NCI-H524 treated with DMSO at 0.1 percent for 48 hours (cell line): ENCODE measurements at places on chromosomes 1 and 21.

DNA sequence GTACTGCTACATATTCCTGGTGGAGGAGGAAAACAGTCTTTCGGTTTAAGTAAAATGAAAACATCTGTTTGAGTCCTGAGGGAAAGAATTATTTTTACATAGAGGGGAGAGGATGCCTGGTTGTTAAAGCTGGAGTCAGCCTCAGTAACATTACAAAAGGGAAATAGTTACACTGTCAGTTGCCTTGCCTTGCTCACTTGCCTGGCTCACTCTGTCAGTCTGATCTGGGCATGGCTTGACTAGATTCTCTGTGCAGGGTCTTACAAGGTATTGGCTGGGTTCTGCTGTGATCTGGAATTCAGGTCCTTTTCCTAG is 8.4 kb upstream of the UBE2U start:
- DNase-seq, result no peak

- no peak for DNase-seq
Measured at GRCh38 chr1:237074371-237075117, 32.6 kb downstream of the RYR2 start.

- DNase-seq, result no peak
Measured at GRCh38 chr1:119623193-119623515, 24.9 kb downstream of the ZNF697 start.

DNA sequence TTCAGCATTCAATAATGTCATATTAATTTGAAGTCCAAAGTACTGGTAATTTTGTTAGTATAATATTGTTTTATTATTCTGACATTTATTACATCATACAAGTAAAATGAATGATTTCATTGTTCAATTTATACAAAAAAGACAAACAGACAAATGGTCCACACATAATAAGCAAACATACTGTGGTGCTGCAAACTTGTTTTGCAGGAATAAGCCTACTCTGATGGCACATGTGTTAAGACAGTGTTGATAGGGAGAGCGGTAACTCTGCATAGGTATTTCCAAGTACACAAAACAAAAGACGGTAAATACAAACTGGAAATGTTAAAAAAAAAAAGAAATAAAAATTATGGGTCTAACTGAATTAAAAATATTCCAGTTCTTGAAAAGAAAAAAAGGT is 59.7 kb upstream of the DPYD start:
- no peak for DNase-seq

GRCh38 chr1:22071511-22071910 is 19.0 kb downstream of the CDC42 start:
- DNase-seq, result no peak

GRCh38 chr1:234681990-234682389 is 72.0 kb upstream of the IRF2BP2 start:
- DNase-seq, result no peak

DNA sequence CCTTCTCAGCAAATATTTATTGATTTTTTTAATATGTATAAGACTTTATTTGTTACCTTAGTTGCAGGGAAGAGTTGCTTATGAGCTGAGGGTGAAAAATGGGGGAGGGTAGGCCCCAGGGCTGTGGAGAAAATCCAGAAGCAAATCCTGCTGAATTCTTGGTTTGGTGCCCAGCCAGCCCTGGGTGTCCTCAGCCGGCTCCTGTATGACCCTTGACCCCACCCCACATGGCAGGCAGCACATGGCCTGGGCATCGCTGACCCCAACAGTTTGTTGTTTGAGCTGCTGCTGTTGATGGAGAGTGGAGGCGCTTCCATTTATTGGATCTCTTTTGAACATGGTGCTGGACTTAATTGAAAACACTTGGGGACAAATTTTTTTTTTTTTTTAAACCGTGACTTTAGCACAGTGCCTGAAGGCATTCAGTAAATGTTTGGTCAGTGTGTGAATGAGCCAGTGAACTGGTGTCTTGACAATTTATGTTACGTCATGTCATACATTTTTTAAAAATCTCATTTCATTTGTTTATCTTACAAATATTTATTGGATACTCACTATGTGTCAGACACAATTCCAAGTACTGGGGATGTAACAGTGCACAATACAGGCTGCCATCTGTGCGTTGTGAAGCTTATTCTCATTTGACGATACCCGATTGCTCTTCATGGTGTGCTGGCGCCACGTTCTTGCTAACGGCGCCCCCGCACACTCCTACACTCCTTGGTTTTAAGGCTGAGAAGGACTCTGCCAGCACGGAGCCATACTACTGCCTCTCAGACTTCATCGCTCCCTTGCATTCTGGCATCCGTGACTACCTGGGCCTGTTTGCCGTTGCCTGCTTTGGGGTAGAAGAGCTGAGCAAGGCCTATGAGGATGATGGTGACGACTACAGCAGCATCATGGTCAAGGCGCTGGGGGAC is 98.8 kb downstream of the MTR start:
- DNase-seq, result no peak

GRCh38 chr1:179930867-179931266 is 23.7 kb upstream of the CEP350 start:
- DNase-seq, result no peak

GRCh38 chr1:153698923-153699714 is 20.6 kb downstream of the NPR1 start:
- DNase-seq, result no peak

DNA sequence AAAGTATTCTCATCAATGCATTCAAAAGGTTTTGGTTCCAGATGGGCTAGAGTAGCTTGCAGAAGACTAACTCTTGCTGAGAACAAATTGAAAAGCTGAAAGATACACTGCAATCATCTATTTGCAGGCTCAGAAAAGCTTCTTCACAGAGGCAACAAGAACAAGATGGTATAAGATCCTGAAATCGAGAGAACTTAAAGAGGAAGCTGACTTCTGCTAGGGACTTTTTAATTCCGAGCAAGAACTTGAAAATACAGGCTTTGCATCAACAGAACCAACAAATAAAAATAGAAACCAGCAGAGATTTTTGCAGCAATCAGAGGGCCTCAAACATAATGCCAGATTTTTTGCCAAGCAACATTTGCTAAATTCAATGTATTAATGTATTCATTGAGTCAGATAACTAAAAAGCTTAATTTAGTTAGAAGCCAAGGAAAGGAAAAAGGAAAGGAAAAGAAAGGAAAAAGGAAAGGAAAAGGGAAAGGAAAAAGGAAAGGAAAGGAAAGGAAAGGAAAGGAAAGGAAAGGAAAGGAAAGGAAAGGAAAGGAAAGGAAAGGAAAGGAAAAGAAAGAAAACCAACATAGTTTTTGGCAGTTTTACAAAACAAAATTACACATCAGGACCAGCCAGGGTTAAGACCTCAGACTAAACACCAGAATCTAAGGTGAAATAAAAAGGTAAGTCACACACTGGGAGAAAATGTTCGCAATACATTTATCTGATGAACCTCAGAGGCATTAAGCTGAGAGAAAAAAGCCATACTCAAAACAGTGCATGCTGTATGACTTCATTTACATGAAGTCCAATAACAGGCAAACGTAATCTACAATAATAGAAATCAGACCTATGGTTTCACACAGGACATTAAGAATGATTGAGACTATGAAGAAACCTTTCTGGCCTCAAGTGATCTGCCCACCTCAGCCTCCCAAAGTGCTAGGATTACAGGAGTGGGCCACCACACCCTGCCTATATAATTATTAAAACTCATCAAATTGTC is 42.6 kb downstream of the FAF1 start:
- no peak for DNase-seq

DNA sequence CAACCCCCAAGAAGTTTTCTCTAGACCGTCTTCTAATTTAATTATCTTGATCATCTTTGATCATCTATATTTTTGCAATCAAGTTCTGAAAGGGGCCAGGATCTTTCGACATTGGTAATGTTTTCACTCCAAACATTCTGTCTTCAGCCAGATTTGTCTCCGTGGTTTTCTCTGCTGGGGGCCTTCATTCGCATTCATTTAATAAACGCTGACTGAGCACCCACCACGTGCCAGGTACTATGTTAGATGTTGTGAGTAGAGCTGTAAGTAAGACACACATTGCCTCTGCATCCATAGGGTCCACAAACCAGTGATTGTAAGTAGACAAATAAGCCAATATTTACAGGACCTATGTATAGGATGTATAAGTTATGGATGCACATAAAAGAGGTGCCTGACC is 134.5 kb upstream of the MROH9 start:
- DNase-seq, result no peak

GRCh38 chr1:6859415-6860343 is 74.4 kb downstream of the CAMTA1 start:
- no peak for DNase-seq

DNA sequence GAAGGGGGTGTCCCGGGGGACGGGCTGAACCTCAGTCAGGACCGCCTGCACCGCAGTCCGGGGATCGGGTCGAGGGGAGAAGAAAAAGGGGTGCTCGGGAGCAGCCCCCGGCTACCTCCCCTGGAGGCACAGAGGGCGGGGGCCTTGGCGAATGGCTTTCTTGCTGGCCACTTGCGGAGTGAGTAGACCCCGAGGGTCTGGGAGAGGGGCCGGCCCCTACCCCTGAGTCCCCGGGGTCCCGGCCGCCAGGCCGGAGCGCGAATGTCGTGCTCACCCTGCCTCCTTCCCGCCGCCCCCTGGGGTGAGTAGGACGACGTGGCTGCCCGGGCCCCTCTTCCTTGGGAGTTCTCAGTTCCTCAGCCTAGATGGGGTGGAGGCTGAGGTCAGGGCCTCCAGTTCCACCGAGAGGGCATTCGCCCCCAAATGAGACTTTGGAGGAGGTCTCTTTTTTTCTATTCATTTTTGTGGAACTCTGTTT is 113.0 kb downstream of the OSBPL9 start:
- DNase-seq, result no peak

DNA sequence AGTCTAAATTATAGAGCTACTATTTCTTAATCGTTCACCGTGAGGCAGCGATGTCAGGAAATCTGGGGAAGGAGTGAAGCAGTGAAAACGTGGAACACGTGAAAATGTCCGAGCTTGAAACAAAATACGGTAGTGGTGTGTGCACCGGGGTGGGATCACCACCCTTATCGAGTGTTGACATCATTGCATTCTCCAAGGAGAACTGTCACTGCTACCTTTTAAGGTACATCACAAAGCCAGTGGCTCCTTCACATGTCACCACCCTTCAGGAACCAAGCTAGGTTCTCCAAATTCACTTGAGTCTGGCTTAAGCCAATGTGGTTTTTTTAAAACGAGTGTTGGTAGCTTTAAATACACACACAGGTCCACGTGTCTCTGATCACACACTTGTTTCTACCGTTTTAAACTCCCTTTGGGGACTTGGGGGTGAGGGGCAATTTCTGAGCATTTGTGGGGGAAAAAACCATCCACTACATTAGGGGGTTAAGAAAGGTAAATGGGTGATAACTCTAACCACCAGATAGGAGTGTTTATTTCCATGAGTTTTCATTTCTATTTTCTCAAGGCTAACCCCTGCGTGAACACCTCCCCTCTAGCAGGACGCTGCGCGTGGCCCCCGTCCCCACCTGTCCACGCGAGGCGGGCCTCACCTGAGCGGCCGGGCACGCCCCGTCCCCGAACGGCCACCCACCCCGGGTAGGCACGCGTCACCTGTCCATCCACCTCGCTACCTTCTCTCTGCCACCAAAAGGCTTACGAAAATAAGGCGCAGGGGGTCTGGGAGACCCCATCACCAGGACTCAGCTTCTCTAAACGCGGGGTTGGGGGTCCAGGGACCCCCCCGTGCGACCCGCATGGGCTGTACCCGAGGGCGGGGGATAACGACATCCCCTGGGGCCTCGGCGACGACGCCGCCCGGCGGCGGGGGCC is 978 bp downstream of the PRDM15 start:
- no peak for DNase-seq

DNA sequence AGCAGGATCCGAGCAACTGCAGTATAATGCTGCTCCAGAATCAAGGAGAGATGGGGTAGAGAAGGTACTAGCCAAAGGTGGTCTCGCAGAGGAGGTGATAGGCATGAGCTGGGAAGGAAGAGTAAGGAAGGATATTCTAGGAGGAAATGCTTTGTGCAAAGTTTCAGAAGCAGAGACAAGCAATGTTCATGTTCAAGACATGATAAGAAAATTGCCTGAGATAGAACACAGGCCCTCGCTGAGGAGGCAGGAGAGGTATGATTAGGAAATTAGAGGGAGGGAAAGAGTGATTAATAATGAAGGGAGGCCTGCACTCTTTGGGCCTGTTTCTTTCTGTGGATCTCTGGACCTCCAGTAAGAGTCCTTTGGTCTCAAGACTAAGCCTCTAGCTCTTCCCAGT is 12.9 kb upstream of the ETV3 start:
- DNase-seq, result no peak

DNA sequence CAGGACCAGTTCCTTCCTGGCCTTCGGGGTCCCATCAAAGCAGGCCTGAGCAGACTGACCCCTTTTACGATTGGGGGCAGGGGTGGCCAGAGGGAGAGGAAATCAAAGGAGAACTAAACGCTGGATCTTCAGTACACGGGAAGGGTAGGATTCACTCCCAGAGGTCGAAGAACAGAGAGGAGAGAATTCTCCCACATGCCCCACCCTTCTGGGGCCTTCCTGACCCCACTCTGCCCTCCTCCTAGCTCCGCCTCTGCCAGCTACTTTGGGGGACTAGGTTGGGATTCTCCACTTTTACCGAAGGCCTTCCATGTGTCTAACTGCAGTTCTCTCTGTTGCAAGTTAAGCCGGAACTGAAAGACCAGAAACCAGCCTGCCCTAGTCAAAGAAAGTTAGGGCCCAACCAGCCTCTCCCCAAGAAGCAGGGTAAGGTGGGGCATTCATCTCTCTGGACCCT is 654 bp upstream of the ARHGEF2 start:
- DNase-seq, result no peak

DNA sequence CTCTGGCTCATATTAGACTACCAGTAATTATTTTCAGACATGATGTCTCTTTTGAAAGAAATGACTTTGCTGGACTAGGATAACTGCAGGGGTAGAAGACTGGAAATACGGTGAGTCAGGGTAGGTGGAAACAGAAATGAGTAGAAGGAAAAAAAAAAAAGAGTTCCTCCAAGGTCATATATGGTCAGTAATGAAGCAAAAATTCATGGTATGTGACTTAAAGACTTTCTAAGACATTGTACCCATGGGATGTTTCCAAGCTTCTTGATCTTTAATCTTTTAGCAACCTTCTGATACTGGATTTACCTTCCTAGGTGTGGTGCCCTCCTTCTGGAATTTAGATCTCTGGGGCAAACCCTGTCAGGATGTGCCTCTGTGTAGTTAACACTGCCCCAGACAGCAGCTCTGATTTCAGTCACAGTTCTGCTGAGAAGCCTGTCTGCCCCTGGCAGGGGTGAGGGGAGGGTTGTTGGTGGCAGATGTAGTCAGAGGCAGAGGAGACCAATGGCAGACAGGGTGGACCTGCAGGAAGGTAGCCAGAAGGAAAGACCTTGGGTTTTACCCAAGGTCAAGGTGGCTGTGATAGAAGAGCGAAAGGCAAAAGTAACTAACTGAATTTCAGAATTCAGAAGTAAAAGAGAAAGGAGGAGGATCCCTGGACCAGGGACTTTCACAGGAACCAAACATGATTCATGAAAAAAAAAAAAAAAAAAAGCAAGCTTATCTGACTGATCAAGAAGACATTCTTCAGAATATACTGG is 44.1 kb upstream of the BCL10 start:
- no peak for DNase-seq

DNA sequence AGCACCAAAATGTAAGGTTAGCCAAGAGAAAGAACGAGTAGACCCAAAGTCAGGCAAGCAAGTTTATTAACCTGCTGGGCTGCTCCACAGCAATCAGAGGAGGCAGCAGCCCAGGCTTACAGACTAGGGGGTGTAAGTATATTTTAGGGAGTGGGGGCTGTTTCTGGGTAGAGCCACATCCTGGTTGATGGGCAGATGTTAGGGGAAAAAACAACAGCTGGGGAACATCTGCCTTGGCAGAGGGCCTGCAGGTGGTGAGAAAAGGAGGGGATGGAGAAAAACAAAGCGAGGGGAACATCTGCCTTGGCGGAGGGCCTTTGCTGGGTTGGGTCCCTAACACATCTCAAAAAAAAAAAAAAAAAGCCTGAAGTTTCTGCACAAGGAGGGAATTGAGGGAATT is 9.7 kb upstream of the ZBTB48 start:
- DNase-seq, result no peak
